ENCODE measurements at places on chromosomes 16 and 17.
A peak's percentile ranks its signal among the peaks of the same experiment; 100 is the strongest.

DNA sequence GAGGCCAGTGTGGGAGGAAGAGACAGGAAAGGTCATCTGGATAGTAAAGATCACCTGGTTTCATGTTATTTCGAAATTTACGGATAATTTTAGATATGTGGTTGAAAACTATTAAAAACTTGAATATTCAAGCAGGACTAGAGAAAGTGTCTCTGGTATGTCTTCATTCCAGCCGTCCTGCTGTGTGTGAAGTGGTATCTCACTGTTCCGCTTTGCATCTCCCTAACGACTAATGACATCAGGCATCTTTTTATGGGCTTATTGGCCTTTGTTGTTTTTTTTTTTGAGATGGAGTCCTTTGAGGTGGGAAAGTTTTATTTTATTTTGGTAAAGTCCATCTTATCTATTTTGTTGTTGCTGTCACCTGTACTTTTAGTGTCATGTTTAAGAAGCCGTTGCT, 214.4 kb upstream of the CHMP6 start:
- DNase-seq, result no peak

- DNase-seq, result peak; percentile 75
These were observed 57.3 kb upstream of the CCL1 start for GRCh38 chr17:34420254-34420766.

DNA sequence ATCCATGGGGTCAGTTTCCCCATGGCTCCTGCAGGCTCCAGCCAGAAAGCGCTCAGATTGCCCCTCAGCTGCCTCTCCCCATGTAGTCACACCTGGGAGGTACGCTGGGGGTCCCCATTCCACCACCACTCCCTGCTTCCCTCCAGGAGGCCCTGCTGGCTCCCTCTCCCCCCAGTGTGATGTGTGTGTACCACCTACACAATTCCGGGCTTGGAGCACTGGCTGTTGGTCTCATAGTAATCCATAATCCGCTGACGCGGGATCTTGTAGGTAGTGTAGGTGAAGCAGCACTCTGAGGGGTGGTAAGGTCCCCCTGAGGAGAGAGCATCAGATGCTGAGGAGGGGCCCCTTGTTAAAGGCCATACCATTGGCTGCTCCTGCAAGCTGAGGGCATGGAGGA, 2.4 kb downstream of the CCL14 start:
- no peak for DNase-seq

DNA sequence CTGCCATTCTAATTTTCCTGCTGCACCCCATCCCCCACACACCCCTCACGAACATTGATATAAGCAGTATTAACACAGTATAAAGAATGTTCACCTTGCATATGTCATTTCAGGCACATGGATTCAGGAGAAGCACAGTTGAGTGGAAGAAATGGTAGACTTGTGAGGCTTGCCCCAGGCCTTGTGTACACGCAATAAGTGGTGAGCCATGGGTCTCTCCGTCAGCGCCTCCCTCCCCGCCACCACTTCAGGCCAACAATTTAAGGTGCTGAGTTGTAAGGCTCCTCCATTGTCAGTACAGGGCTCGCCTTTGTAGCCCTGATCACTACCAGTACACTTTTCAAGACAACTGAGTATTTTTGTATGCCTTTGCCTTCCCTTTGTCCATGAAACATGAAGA, 12.2 kb upstream of the CLEC18C start:
- DNase-seq, result no peak

- no peak for DNase-seq
These were observed 90.8 kb downstream of the SDR42E1 start for GRCh38 chr16:81920498-81920897.

DNA sequence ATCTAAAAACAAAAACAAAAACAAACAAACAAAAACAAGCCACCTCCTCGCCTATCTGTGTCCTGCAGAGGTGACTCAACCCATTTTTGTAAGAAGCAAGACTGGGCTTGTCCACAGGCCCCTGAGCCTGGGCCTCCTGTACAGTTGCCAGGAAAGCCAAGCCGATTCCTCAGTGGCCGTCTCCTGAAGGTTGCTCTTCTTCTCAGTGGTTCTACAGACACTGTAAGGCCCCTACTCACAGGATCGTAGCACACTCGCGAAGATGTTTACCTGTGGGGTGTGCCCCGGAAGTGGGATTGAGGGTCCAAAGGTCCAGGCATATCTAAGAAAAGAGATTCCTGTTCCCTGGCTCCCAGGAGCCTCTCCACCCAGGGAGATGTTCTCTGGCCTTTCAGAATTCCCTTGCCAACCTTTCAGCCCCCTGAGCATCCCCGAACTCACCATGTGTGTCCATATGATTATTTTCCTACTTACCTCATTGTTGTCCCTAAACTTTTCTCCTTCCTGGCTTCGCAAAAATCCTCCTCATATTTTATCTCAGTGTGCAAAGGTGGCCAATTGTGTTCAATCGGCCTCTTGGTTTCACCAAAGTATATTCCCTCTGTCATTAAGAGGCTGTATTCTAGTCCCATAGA, 7.5 kb upstream of the CES3 start:
- DNase-seq, result no peak
